ENCODE measurements at places on chromosomes 12 and 14.
A peak's percentile ranks its signal among the peaks of the same experiment; 100 is the strongest.

- DNase-seq: peak; percentile 67
Measured at GRCh38 chr14:52080808-52081755, 12.2 kb upstream of the NID2 start.

DNA sequence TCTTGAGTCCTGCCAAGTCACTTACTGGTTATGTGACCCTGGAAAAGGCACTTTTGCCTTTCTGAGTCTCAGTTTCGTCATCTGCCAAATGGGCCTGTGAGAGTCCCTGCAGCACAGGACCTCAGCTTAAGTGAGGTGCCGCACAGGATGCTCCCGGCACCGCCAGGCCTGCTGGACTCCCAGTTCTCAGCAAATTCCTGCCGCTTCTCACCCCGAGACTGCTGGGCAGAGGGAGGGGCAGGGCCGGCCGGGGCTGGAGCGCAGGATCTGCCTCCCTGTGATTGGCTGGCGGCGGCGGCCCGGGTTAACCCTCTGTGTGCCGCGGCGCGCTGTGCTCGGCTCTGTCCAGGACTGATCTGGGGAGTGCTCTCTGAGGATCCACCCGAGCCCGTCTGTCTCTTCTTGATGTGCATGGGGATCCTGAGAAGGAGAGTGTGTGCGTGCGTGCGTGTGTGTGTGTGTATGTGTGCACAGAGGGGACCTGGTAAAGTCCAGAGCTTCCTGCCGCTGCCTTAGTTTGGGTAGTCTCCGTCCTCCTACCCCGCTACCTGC lies 8.6 kb downstream of the SETD1B start:
- peak; percentile 82 for DNase-seq

DNA sequence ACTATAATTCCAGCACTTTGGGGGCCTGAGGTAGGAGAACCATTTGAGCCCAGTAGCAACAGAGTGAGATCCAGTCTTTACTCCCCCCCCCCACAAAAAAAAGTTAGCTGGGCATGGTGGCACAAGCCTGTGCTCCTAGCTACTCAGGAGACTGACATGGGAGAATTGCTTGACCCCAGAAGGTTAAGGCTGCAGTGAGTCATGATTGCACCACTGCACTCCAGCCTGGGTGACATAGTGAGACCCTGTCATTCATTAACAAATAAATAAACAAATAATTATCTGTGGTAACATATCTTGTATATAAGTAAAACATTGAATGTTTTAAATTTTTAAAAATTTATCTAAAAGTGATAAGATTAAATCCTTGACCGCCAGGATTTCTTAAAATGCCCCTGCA lies 4.8 kb downstream of the ENTPD5 start:
- DNase-seq: no peak

GRCh38 chr12:80821513-80822000 lies 104.8 kb downstream of the MYF5 start:
- DNase-seq: peak; percentile 75

DNA sequence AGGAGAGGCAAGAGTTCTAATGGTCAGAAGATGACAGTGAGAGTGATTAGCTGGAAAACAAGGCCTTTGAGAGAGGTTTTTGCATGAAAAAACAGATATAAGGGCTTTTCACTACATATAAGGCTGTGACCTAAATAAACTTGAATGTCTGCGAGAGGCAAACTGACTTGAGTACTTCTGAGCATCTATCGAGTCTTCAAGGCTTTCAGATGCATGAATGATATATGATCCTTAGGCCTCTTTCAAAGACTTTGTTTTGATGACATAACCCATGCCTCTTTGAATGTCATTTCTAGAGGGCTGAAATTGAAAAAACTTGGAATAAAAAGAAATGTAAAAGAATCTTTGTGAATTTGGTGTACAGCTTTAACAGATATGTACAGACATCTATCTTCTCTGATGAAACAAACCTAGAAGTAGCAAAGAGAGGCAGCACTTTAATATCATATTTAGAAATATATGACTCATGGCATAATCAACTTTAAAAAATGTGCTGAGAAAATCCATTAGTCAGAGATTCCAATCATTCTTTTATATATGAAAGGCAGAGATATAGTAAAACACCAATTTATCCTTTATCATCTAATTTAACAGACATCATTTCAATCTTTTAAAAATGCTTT lies 72.6 kb downstream of the PPM1H start:
- DNase-seq: no peak

DNA sequence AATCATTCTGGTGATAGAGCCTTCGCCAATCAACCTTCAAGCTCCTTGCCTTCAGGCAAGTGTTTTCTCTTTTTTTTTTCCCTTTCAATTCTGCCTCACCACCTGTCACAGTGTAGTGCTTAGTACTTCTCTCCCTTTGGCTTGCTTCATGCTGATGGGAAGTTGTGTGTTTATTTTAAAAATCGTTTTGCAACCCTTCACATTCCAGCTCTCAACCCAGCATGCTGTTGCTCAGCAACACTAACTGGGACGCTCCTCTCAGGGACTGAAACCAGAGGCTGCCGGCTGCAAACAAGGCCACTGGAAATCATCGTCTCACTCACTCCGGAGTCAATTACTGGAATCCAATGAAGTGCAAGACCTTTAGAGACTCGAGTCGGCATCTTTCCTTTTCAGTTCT lies 342.7 kb downstream of the PRKD1 start:
- DNase-seq: peak; percentile 96

DNA sequence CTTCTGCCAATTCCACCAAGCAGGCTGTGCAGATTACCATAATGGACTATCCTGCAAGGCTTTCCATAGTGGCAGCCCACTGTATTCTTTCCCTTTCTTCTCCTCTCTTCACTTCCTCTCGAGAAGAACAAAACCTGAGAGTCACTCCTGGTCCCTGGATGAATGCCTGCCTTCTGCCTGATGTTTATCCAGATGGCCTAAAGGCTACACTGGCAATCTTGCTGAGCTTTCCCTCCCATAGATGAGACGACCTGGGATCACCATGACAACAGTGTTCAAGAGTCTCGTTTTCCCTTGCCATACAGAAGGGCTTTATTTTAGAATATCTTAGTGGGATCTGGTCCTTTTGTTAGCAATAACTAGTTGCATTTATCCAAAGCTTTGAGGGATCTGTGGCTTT lies 142.3 kb downstream of the RTN1 start:
- DNase-seq: peak; percentile 81

GRCh38 chr12:78928200-78929074 lies 63.9 kb downstream of the SYT1 start:
- peak; percentile 81 for DNase-seq

- DNase-seq: peak; percentile 10
Measured at GRCh38 chr12:103696101-103696500, 109.0 kb downstream of the STAB2 start.

GRCh38 chr12:2180737-2181082 lies 127.9 kb downstream of the CACNA1C start:
- DNase-seq: no peak

- DNase-seq: peak; percentile 100
Measured at GRCh38 chr14:96095581-96096476, 56.7 kb downstream of the C14orf132 start.

DNA sequence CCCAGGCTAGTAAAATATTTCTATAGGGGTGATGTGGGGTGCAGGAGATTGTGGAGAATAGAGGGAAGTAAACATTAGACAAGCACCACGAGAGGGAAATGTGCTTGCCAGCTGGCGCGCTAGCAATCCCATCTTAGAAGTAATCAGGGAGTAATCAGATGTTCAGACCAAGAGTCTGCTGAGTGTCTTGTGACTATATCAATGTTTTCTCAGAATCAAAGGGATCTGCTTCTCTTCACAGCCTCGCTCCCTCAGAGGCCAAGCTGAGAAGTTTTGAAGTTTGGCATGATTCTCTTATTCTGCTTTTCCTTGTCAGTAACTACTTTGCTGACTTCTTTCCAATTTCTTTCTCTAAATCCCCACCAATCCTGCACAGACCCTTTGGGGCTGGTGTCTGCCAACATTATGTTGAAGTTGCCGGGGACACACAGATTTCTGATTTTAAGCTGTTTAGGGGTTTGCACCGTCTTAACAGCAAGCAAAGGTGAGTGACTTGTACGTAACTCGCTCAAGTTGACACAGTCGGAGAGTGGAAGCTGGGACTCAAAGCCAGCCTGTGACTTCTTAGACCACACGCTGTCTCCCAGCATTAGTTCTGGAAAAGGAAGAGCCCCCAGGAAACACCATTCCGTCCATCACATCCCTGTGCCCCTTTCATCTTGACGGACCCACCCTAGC lies 22.0 kb upstream of the TSPAN9 start:
- no peak for DNase-seq

DNA sequence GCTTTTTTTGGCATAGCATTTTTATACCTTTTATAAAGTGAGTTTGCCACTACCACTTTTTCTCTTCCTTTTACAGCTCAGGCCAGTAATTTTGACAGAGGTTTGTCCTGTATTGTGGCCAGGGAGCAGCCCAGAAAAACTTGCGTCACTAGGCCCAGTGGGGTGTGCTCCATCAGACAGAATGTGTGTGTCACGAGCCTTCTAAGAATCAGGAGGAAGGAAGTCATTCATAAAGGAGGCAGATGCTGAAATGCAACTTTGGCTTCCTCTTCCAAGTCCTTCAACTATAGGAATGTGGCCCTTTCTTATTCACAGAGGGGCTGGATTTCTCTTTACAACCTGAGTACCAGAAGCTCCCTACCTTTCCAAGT lies 10.1 kb upstream of the RAB35 start:
- DNase-seq: no peak

DNA sequence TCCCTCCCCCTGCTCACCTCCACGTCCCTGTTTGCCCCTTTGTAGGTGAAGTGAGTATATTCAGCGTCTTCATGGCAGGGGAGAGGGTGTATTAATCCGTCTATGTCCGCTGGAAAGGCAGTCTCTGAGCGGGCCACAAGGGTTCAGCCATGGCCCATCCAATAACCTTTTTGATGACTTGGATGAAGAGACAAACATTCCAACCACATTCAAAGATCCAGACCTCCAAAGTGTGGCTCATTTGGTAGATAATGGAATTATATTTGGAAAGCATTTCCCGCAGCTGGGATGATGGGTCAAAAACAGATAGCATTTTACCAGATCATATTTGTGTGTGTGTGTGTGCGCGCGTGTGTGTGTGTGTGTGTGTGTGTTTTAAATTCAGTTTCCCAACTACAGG lies 345.9 kb downstream of the DPF3 start:
- no peak for DNase-seq

GRCh38 chr12:62164036-62164435 lies 96.2 kb upstream of the USP15 start:
- no peak for DNase-seq

DNA sequence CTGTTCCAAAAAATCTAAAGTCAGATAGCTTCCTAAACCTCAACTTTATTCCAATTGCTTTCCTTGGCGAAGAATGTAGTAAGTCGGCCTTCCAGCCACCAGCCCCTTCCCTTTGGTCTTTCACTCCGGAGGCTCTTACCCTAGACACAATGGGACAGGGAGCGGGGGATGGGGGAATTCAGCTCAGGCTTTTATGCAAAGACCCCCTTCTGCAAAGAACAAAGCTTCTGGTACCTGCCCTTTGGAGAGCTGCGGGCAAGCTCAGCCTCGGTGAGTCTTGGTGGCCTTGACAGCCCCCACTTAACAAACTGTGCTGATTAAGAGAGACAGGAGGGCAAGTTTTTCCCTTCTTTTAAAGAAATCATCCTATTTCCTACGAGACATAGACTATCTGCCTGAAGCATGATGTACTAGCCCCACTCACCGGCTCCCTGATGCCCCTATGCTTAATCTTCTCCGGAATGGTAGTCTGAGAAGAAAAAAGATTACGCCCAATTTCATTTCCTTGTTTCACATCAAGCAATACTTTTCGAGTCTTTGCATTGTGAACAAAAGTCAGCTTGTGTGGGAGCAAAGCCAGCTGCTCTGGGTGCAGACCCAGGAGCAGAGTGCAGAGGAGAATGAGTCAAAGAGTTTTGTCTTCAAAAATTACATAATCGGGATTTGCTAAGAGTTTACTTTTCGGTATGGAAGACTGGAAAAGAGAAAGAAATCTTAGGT lies 1.5 kb upstream of the NANOG start:
- DNase-seq: no peak

DNA sequence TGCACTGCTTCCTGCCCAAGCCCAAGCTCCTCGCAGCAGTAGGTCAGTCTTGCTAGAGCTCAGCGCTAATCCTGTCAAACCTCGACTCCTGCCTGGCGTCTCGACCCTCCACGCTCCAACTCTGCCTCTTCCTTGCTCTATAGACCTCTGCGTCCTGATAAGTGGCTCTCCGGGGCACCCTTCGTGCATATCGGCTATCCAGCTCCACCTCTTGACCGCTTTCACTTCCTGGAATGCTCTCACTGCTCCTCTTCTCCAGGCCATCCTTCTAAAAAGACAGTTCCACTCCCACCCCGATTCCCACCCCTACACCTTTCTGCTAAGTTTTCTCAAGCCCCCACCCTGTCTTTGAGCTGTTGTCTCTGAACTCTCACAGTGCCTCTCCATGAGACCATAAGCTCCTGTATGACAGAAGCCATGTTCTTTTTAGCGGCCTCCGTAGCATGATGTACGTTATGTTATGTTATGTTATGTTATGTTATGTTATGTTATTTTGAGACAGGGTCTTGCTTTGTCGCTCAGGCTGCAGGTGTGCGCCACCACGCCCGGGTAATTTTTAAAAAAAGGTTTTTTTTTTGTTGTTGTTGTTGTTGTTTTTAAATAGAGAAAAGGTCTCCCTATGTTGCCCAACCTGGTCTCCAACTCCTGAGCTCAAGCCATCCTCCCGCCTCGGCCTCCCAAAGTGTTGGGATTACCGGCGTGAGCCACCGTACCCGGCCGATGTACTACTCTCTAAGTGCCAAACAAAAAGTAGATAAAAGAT lies 601 bp downstream of the COX14 start:
- peak; percentile 85 for DNase-seq

- DNase-seq: no peak
Measured at GRCh38 chr14:35020713-35021112, 25.4 kb upstream of the FAM177A1 start.

- DNase-seq: peak; percentile 65
Measured at GRCh38 chr12:5434647-5435560, 3.0 kb downstream of the NTF3 start.

GRCh38 chr12:123946152-123946515 lies 26.5 kb downstream of the CCDC92 start:
- DNase-seq: no peak

DNA sequence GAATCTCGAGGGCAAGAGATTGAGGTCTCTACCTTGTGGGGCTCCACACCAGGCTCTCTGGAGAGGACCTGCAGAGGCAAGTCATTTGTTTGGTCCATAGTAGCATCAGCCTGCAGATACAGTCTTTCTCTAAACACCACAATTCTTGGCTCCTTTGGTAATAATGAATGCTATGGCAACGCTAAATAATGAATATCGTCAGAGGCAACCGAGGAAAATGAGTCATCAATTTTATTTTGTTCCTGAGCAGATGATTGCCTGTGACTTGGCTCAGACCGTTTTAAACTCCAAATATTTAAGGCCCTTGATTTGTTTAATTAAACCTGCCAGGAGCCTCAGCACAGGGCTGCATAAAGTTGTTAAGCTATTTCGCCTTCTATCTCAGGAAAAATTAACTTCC lies 924.1 kb upstream of the TMEM132C start:
- no peak for DNase-seq

Measured in NCI-H69 (cell line).